ENCODE measurements at places on chromosomes 7 and 10.

DNA sequence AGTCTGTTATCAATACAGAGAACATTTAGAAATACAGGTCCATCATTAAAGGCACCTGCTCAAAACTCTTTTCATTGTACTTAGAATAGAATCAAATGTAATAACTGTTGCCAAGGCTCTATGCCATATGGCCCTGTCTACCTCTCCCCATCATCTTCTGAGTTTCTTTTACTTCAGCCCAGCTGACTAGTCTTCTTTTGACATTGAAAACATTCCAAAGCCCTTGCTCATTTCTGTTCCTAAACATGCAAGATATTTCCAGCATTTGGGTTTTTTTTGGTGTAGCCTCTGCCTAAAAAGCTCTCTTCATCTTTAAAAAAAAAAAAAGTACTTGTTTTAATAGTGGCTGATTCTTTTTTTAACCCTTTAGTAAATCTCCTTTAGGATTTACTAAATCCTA, 165.5 kb upstream of the SMIM30 start:
- no peak for DNase-seq

GRCh38 chr10:48232717-48233447, 41.6 kb downstream of the FRMPD2 start:
- DNase-seq: no peak

DNA sequence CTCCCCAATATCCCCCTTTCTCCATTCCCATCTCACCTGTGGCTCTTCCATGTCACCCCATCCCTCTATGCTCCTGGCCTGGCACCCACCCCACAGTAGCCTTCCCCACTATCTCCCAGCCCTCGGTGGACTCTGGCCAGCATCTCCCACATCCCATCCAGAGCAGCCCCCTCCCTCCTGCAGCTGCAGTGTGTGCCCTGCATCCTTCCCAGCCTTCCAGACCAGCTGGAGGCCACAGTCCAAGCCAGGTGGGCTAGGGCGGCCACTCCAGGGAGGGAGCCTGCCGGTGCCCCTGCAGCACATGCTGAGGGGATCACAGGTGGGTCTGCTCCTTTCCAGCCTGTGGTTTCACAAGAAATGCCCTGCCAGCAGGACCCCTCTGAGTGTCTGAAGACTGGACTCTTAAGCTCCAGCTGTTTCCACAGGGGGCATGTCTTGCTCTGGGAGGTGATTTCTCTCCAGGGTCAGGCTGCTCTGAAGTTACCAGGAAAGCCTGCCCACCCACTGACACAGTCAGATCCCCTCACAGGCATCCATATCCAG, 90.9 kb upstream of the PPIF start:
- no peak for DNase-seq

DNA sequence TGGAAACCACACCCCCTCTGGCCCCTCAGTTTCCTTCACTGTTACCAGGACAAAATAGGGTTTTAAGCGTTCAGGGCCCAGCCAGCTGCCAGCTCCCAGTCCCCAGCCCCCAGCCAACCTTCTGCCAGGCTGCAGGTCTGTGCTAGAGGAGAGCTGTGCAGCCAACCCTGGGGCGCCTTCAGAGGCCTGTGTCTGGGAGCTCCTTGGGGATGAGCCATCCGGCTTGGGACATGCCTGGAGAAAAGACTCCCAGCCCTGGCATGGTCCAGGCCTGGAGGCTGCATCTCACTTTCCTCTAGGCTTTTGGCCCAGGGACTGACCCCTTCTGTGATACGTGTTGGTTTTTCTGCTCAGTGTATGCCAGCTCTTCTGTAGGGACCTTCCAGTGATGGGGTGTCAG, 487.6 kb upstream of the MGMT start:
- no peak for DNase-seq

GRCh38 chr10:93032809-93033137, 27.8 kb upstream of the CYP26C1 start:
- no peak for DNase-seq

DNA sequence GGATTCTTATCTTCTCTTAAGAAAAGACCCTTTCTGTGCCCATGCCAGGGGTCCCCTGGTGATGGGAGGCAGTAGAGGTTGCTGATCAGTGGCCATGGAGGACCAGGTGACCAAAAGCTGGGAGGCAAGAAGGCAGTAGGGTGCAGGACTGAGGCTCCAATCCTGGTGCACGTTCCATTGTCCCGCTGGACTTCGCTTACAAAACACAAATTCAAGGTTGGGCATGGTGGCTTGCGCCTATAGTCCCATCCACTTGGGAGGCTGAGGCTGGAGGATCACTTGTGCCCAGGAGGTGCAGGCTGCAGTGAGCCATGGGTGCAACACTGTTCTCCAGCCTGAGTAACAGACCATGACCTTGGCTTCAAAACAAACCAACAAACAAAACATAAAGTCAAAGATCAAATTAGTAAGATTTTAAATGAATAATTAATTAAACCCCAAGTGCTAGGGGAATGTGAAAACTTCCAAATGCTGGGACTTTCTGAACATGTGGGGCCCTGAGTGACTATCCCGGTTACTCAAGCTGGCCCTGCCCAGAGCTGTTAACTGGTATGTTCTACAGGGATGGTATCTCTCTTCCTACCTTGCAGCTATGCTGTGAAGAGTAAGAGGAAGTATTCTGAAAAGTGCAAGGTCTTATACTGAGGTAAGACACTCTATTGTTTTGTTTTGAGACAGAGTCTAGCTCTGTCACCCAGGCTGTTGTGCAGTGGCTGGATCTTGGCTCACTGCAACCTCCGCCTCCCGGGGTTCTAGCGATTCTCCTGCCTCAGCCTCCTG, 97.6 kb downstream of the LYZL2 start:
- DNase-seq: no peak

DNA sequence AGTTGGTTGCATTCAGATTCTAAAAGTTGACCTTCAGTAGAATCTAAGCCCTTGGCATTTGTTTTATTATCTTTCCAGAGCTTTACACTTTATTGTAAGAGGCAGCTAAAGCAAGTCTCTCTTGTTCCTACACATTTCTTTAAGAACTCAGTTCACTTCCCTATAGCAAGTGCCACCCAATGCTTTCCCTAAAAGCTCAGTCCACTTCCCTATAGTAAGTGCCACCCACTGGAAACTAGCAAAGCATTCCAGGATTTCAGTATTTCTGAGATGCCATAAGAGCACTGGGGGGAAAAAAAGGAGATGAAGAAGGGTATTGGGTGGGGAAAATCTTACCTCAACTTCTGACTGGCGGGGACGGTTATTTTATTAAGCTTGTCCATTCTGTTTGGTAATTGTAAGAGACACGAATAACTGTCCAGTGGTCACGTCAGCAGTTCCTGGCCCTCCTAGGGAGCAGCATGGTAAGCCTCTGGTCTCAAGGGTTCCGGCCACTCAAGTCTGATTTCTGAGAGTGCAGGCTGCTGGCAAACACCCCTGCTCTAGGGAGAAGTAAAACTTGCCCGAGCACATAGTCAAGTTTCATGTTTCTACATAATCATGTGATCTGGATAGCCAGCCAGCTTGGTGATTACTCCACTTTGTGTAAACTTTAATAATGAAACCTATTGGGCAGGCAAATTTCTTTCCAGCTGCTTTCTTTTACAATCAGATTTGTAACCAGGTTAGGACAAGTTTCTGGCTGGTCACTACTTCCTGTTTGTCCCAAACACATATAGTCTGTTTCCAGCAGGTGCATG, at the start of gene BLNK:
Gene BLNK (minus strand): TSS at position 554 of the 800 bp plus-strand sequence. CDS start 171 bp downstream, at position 383.
- DNase-seq: no peak

DNA sequence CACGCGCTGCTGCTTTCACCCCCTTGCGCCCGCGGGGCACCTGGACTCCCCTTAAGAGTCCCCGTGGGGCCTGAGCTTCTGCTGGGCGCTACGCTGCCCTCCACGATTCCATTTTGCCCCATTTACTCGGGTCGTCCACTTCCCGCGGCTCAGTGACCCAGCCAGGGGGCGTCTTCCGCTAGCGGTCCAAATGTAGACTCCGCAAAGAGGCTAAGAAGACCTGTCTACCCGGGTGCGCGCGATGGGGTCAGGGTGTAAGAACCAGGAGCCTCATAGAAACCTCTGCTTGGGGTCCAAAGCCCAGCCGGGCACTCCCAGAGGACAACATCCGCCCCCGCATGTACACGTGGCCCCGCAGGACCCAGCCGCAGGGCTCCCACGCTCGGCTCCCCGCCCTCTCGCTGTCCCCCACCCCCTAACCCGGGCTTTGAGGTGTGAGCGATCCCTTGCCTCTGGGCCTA, 5.2 kb upstream of the HMX2 start:
- DNase-seq: no peak

- DNase-seq: no peak
Measured at GRCh38 chr10:110641256-110641655, 2.9 kb upstream of the RBM20 start.

DNA sequence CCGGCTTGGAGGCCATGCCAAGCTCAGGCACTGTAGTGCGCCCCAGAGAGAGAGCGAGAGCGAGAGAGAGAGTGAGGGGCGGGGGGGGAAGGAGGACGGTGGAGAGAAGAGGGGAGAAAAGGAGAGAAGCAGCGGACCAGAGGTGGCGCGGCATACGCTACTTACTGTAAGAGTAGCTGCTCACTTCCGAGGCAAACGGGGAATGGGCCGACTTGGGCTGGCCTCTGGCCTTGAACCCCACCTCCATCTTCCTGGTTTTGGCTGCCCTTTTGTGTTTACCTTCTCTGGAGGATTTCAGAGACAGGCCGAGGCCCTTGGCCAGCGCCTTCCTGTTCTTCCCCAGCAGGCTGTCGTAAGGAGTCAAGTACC, 66.9 kb downstream of the TNRC18 start:
- DNase-seq: no peak

- no peak for DNase-seq
Measured at GRCh38 chr10:113704637-113705343, 25.1 kb downstream of the CASP7 start.

- no peak for DNase-seq
Measured at GRCh38 chr10:6642876-6643275, 62.8 kb upstream of the PRKCQ start.

DNA sequence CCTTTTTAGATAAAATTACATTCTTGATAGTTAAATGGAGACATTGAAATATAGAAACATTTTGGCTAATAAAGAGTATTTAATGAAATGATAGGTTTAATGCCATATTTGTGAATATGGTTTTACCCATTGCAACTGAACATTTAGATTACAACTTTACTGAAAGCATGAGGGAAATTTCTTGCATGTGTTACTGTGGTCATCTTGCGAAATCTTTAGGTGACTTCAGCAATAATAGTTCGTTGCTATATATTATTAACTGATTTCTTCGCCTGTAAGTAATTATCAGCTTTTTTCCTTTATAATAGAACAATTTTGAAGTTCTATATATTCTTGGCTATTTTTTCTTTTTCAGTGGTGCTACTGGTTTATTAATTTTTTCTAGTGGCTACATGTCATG, 83.2 kb downstream of the MLLT10 start:
- DNase-seq: no peak

DNA sequence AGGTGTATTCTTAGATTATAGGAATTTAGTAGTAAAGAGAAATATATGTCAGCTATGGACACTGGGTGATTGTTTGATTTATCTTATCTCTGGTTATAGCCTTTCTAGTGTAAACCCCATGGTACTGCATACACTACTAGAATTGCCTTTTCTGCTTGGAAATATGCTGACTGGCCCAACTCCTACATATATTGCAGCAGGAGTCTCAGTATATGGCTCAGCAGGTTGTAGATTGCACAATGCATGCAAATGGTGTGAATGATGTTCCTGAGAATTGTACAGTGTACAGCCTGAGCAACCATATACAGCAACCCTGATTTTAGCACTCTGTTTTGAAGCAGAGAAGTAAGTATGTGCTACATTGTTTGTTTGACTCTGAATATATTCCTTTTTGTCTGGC, 153.4 kb upstream of the NPY start:
- no peak for DNase-seq

- no peak for DNase-seq
Measured at GRCh38 chr10:133388236-133388972, 5.6 kb upstream of the MTG1 start.

DNA sequence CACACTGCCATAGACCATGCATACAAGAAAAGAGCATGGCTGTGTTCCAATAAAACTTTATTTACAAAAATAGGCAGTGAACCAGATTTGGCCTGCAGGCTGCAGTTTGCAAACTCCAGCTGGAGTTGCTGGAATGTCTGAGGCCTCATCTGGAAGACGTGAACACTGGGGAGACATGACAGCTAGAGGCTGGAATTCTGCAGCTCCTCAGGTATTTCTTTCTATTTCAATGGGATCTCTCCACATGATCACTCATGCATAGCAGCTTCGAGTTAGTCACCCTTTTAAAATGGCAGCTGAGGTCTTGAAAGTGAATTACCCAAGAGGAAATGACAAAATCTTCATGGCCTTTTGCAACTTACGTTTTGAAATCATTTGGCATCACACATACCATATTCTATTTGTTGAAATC, 52.6 kb upstream of the BET1 start:
- DNase-seq: no peak

GRCh38 chr7:2120251-2120660, 112.5 kb downstream of the MAD1L1 start:
- no peak for DNase-seq

GRCh38 chr10:109205929-109206585, 717.3 kb downstream of the XPNPEP1 start:
- no peak for DNase-seq

DNA sequence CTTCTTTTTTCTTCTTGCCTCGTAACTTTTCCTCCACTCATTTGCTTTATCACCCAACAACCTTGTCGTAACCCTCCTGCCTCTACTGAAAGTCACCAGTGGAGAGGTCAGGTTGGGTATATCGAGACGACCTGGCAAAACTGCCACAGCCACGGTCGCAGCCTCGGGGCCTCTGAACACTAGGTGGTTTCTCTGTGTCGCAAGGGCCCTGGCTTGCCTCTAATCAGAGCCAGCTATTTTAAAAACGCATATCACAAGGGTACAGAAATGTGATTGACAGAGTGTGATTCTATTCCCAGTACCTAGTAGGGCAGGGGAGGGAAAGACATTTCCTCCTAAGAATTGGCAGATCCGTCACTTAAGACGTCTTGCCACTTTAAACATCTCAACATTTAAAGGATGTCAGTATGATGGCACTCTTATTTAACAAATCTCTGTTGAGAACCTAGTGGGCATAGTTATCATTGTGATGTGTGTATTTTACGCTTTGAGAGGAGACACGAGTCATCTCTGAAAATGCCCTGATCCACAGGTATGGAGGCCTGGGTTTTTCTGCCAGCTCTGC, 197.5 kb downstream of the ARHGAP21 start:
- DNase-seq: no peak

DNA sequence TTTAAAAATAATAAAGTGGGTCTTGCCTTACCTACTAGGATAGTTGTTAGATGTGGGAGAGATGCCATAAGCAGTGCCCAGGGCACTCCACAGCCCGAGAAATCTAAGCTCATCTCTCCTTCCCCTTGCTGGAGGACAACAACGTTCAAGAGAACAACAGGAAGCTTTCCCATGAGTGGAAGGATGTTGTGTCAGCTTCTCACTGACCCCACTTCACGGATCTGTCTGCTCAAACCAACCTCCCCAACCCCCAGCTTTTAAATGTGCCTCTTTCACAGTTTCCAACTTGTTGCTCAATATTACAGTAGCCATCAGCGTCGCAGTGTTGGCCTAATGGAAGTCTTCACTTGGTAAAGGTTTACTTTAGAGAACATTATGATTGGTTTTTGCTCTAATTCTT, 72.1 kb downstream of the PTPRE start:
- DNase-seq: no peak
